Activated naive CD4-positive, alpha-beta T cell treated with anti-CD3 and anti-CD28 coated beads, Interleukin-2, amount 50 U/mL, for 72 hours (primary cell): ENCODE measurements at places on chromosomes 16 and 17.

DNA sequence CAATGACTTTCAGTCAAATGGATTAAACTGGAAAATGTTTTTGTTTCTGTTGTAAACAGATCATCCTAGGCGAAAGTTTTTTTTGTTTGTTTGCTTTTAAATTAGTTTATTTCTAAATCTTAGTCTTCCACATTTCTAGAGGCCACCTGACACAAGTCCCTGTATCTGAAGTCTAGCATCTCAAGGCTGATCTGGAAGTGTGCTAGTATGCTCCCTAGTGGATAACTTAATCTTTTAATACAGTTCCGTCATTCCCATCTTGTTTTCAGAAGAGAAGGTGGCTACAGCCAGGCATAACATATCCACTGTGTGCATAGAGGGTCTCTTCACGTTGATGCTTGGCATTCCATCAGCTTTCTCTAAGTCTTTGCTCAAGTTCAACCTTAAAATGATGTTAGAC lies 7.6 kb downstream of the IFT20 start:
- DNase-seq: no peak

- no peak for DNase-seq
Observed at GRCh38 chr17:54013072-54013471, 190.3 kb downstream of the KIF2B start.

- peak; percentile 45 for DNase-seq
Observed at GRCh38 chr16:56279132-56279531, 87.8 kb downstream of the GNAO1 start.

GRCh38 chr17:17191961-17192381 lies 14.2 kb downstream of the PLD6 start:
- DNase-seq: no peak

- no peak for DNase-seq
Observed at GRCh38 chr16:57469917-57470470, 7.5 kb downstream of the POLR2C start.
